Calu3 (cell line): ENCODE measurements at places on chromosomes 12 and 14.

GRCh38 chr12:10354502-10354901, 35.3 kb downstream of the KLRK1 start:
- DNase-seq: no peak
- no peak overlapping the region for H3K27ac ChIP-seq
- H3K4me3 ChIP-seq: no peak overlapping the region

- DNase-seq: no peak
- peak overlapping the region; percentile 56 for H3K4me3 ChIP-seq
- H3K27ac ChIP-seq: no peak overlapping the region
- no peaks in the 10 kb centered on the region for H3K27me3 ChIP-seq
These were observed 31.6 kb downstream of the AK7 start for GRCh38 chr14:96423446-96424108.

DNA sequence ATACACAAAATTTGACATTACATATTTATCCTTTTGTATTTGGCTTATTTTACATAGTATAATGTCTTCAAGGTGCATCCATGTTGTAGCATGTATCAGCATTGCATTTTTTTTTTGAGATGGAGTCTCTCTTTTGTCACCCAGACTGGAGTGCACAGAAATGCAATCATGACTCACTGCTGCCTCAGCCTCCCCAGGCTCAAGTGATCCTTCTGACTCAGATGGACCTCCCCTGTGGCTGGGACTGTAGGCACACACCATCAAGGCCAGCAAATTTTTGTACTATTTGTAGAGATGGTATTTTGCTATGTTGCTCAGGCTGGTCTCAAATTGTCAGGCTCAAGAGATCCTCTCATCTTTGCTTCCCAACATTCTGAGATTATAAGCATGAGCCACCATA, 214.4 kb upstream of the ALG10B start:
- H3K36me3 ChIP-seq: no peaks in the 10 kb centered on the region
- DNase-seq: no peak
- H3K27ac ChIP-seq: no peak overlapping the region
- H3K4me3 ChIP-seq: no peak overlapping the region
- no peaks in the 10 kb centered on the region for H3K27me3 ChIP-seq
- no peaks in the 10 kb centered on the region for H3K4me1 ChIP-seq

GRCh38 chr14:101939646-101940170, 24.7 kb upstream of the DYNC1H1 start:
- peaks cover 8% of the 10 kb centered on the region for H3K4me1 ChIP-seq
- H3K4me3 ChIP-seq: no peak overlapping the region
- no peaks in the 10 kb centered on the region for H3K36me3 ChIP-seq
- DNase-seq: no peak
- no peak overlapping the region for H3K27ac ChIP-seq

DNA sequence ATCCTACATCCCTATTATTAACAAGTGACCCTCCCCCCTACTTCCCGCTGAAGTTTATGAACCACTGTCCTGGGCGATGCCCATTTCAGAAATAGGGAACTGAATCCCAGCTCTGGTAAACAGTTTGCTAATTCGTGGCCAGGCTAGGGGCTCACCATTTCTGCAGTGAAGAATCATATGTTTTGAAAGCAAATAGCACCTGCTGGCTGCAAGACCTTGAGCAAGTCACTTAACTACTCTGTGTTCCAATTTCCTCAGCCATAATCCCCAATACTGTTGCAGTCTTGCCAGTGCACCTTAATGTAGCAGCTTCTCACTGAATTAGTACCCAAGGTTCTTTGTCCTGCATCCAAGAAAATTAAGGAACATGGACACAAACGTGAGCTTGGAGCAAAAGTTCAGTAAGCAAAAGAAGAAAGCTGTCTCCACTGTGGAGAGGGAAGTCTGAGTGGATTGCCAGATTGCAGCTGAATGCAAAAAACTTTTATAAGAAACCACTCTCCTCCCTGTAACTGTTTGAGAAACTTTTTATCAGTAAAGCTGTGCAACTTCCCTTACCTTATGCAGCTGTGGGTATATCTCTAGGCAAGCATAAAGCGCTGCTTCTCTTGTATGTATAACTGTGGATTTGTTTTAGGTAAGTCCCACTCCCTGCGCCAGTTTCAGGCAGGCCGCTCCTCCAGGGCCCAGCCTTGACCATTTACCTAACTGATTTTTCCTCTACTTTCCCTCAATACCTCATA, 824 bp downstream of the OAS1 start:
- peaks cover 42% of the 10 kb centered on the region for H3K4me1 ChIP-seq
- H3K36me3 ChIP-seq: peaks cover 31% of the 10 kb centered on the region
- no peaks in the 10 kb centered on the region for H3K27me3 ChIP-seq
- H3K4me3 ChIP-seq: peak overlapping the region; percentile 74

GRCh38 chr14:48726080-48726642, 860.0 kb downstream of the RPS29 start:
- no peaks in the 10 kb centered on the region for H3K4me1 ChIP-seq
- H3K27me3 ChIP-seq: no peaks in the 10 kb centered on the region
- H3K36me3 ChIP-seq: no peaks in the 10 kb centered on the region
- no peak for DNase-seq

- H3K36me3 ChIP-seq: no peaks in the 10 kb centered on the region
- H3K4me3 ChIP-seq: no peak overlapping the region
- H3K27ac ChIP-seq: peak overlapping the region; percentile 61
- H3K4me1 ChIP-seq: peaks cover 20% of the 10 kb centered on the region
- no peaks in the 10 kb centered on the region for H3K27me3 ChIP-seq
These were observed 30.1 kb downstream of the CLEC1A start for GRCh38 chr12:10068644-10069043.

DNA sequence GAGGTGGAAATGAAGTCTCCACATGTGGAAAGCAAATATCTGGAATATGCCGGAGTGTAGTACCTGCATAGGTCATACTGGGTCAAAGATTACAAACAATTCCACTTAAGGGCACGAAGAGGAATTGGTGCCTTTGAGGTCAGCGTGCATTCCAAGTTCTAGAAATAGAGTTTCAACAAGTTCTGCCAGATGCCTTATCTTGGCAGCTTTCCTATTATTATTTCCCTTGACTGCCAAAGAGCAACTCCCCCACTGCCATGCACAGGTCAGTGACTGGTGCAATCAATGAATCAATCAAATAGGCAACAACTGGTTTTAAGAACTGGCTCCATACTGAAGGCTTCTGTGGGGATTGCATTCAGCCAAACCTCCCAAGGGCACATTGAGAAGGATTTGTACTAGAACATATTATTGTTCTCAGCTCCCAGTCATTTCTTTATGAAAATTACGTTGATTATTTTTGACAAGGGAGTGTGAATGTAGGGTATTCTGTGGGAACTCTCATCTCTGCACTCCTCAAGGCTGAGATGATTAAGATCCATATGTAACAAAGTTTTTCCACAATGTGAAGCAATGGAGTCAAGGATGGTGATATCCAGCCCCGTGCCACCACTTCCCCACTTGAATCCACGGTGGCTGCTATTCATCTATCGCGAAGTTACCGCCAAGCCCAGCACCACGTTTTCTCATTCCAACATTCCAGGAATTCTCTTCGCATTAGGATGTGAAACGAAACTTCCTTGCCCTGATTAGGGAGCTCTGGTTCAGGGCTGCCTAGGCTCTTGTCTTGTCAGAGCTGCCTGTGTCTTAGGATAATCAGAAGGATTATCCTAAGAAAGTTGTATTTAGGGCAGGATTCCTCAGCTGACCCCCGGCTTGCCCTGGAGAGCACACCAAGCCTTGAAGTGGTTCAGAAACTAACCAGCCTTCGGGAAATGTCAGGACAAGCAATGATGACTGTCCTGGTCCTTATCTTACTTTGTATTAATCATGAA, 115.1 kb upstream of the PCED1B start:
- H3K36me3 ChIP-seq: no peaks in the 10 kb centered on the region
- DNase-seq: no peak
- H3K4me1 ChIP-seq: peaks cover 20% of the 10 kb centered on the region
- H3K27ac ChIP-seq: no peak overlapping the region
- H3K27me3 ChIP-seq: no peaks in the 10 kb centered on the region

DNA sequence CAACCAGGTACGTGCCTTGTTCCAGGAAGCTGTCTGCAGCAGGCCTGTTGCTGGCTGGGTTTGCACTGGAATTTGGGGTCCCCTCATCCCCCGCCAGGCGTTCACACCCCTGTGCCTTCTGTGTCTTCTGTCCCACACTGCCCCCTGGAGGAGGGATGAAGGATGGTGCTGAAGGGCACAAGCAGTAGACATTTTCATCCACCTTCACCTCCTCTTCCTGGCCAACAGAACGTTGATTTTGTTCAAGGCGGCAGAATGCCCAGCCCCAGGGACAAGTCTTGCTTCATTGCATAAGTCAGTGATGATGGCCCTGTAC, 122.1 kb downstream of the CALM1 start:
- no peaks in the 10 kb centered on the region for H3K27me3 ChIP-seq
- peak; percentile 29 for DNase-seq
- H3K36me3 ChIP-seq: no peaks in the 10 kb centered on the region
- H3K27ac ChIP-seq: no peak overlapping the region

- H3K36me3 ChIP-seq: peaks cover 21% of the 10 kb centered on the region
- peak overlapping the region; percentile 74 for H3K27ac ChIP-seq
- no peaks in the 10 kb centered on the region for H3K27me3 ChIP-seq
- no peak for DNase-seq
- peaks cover 46% of the 10 kb centered on the region for H3K4me1 ChIP-seq
These were observed 101.5 kb downstream of the GPR135 start for GRCh38 chr14:59363531-59364226.
